Fibroblast of skin of abdomen (primary cell): ENCODE measurements at places on chromosomes 2 and 18.

DNA sequence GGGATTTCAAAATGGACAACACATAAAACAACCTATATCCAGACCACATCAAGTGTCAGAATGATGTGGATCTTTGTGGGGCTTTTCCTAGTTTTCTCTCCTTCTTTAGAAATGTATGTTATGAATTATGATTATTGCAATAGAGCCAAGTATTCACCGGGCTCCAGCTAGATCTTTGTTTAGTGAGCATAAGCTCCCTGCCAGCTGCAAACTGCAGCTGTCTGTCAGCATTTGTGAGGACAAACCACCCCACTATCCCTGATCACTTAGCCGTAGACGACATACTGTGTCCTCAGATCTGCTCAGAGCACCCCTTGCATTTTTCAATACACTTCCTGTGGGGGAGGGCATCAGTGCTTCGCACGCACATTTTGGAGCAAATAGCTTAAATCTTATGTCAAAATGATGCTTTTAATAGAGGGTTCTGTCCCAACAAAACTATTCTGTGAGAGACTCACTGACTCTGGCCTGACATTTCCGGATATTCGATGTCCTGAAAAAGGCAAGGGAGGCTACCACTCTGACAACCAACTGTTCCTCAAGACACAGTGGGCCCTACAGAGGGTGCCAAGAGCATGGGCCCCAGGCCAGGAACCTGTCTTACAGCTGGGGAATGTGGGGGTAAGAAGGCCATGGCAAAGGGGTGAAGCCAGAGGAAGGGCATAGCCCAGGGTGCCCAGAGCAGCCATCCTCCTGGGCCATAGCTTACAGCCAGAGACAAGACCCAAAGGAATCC, 346.0 kb downstream of the ARHGAP15 start:
- peak; percentile 42 for DNase-seq

GRCh38 chr2:119699016-119699606, 20.1 kb downstream of the TMEM177 start:
- DNase-seq: no peak

DNA sequence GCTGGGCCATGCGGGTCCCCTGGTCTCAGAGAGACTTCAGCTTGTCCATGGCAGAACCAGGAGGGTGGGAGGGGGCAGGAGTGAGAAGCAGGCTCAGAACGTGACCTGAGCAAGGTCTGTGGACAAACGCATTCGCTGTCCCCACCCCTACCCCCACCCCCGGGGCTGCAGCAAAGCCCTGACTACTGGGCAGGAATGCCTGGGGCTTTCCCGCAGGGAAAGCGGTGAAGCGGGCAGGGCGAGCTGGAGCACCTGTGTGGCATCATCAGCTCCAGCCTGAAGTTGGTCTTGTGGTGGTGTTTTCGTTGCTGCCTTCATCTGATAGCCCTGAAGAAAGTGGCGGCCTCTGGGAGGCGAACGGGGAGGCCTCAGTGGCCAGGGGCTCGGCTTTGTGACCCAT, 26.1 kb upstream of the ALKAL2 start:
- DNase-seq: no peak

- DNase-seq: no peak
Observed at GRCh38 chr2:54928719-54929118, 121.5 kb downstream of the RTN4 start.

DNA sequence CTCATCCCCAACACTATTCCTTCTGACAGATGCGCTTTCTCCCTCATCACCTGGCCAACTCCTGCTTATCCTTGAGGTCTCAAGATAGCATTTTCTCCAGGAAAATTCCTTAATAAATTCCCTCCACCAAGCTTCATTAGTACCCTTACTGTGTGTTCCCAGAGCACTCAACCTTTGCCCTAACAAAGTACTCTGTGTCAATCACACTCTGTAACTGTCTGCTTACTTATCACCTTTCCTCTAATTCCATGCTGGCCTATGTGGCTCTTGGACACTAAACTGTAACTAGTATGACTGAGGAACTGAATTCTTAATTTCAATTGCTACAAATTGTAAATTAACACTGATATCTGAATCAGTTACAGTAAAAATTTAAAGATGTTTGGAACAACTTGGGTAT, 17.9 kb upstream of the NEUROD1 start:
- no peak for DNase-seq

- no peak for DNase-seq
Observed at GRCh38 chr2:169509955-169510354, 453 bp downstream of the KLHL41 start.
